ENCODE measurements at places on chromosomes 4 and X. TPM values are rescaled to one million over a fixed set of nuclear protein-coding genes. Genes with fewer than 3 reads are reported as not detected.

The NLGN4X gene
- not detected for total RNA-seq

The IGFBP7 gene
- not detected for total RNA-seq

The STOX2 gene
- not detected for total RNA-seq

The HMX1 gene
- total RNA-seq = not detected

The CT83 gene
- total RNA-seq = not detected

The NIPAL1 gene
- total RNA-seq = 3.3 TPM

The ZNF185 gene
- total RNA-seq = 2.0 TPM

The USP9X gene
- 76.1 TPM for total RNA-seq

- DNase-seq = no peak
Measured at GRCh38 chr4:48038666-48039065, 22.1 kb downstream of the NIPAL1 start.

GRCh38 chr4:23484689-23485088, 405.2 kb downstream of the PPARGC1A start:
- no peak for DNase-seq

DNA sequence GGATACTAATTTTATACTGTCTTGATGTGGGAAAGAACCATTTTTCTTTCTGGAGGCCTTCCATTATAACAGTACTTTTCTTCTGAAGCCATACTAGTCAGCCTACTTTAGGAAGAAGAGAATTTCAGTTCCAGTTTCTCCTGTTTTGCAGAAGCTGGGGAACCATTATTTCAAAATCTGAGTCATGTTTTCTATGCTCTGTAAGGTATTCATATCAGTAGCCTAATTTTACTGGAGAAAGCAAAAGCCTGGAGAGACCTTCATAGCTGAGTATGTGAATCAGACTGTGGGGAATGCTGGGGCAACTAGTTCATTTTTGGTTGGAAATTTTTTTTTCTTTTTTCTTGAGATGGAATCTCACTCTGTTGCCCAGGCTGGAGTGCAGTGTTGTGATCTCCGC, 22.4 kb downstream of the AFF1 start:
- no peak for DNase-seq

DNA sequence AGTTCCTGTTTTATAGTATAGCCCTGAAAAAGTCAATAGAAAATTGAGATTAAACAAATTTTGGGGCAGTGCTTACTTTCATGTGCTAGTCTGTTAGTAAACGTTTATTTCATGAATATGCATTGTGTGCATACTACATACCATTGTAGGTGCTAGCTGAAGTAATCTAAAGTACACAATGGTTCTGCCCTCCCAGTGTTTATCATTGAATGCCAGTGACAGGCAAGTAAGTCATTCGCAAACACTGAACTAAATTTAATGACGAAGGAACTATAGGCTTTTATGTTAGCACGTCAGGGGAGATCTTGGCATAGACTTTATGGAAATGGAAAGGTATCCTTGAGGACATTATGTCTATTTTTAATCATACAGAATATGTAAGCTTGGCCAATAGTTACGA, 426.9 kb upstream of the EPHA5 start:
- no peak for DNase-seq

DNA sequence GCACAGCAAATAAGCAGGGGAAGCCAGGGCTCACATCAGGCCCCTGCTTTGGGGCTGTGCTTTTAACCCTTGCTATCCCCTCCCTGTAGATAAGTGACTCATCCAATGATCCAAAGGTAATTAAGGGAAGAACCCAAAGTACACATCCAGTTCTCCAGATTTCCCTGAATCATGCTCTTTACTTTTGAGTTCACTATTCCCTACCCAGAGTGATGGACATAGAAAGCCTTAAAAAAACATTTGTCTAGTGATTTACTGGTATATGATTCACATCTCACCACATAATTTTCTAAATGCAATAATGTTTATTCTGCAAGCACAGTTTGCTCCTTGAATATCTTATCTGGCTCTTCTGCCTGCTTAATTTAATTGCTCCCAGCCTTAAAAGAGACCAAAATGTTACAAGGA, 136.2 kb downstream of the PPP3CA start:
- no peak for DNase-seq

- DNase-seq = no peak
Measured at GRCh38 chr4:7966281-7967062, 26.8 kb upstream of the AFAP1 start.

DNA sequence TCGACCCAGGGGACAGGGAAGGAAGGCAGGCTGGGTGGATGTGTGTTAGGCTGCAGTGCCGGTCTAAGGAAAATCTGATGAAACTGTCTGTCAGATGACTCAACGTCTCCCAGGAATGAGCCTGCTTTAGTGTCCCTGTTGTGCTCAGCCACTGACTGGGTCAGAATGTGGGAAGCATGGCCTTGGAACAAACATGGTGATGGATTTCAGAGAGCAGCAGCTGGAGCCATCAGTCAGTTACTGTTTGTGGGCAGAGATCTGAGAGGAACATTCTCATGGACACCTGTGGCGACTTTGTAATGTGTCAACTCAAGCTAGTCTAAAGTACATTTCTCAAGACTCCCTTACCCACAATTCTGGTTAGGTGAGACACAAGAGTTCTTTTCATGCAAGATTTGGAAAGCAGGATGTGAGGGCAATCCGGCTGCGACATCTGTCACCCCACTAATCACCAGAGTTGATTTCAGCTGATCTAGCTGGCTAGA, 63.2 kb downstream of the ANAPC10 start:
- DNase-seq = no peak

DNA sequence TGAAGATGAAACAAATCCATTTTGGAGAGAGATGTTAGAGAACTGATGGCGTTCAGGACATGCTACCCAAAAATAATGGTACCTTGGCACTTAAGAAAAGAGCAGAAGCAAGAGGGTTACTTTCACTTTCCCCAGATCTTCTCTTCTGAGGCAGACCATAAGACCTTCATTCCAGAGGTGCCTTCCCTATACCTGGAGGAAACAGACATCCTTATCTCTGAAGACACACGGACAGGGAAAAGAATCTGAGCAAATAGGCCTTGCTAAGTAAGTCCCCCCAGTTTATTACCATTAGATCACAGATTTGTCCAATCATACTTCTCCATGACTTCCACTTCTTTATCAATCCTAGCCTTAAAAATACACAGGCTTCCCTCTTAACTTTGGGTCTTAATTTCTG, 2.0 kb upstream of the FGF2 start:
- DNase-seq = no peak

- no peak for DNase-seq
Measured at GRCh38 chrX:19866626-19867410, 20.6 kb downstream of the SH3KBP1 start.

- DNase-seq = no peak
Measured at GRCh38 chrX:17415242-17415810, 40.3 kb downstream of the NHS start.

DNA sequence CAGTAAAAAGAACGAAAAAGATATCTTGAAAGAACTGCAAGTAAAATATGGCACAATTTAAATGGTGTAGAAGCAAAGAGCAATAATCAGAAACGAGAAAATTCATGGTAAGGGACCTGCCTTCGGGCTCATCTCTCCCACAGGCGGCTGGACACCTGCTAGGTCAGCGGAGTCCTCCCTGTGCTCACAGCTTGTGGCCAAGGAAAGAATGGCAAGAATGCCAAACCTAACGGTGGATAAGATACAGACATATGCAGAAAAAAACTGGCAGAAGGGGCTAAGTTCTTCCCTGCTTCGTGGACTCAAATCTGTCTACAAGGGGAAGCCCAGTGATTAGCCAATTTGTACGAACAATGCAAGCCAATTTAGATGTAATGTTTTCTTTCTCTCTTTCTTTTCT, 152.1 kb upstream of the VCX start:
- DNase-seq = no peak

DNA sequence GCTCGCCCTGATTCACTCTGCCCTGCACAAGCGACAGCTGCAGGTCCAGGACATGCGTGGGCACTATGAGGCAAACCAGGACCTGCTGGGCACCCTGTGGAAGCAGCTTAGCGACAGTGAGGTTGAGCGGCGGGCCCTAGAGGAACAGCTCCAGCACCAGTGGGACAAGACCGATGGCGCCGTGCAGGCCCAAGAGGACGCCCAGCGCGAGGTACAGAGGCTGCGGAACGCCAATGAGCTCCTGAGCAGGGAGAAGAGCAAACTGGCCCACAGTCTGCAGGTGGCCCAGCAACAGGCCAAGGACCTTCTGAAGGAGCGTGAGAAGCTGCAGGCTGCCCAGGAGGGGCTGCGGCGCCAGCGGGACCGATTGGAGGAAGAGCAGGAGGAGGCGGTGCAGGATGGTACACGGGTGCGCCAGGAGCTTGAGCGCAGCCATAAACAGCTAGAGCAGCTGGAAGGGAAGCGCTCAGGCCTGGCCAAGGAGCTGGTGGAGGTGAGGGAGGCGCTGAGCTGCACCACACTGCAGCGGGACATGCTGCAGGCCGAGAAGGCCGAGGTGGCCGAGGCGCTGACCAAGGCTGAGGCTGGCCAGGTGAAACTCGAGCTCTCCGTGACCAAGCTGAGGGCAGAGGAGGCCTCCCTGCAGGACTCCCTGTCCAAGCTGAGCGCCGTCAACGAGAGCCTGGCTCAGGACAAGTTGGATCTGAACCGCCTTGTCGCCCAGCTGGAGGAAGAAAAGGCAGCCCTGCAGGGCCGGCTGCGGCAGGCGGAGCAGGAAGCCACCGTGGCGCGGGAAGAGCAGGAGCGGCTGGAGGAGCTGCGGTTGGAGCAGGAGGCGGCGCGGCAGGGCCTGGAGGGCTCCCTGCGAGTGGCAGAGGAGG, 12.8 kb downstream of the SMIM10L2A start:
- DNase-seq = no peak

DNA sequence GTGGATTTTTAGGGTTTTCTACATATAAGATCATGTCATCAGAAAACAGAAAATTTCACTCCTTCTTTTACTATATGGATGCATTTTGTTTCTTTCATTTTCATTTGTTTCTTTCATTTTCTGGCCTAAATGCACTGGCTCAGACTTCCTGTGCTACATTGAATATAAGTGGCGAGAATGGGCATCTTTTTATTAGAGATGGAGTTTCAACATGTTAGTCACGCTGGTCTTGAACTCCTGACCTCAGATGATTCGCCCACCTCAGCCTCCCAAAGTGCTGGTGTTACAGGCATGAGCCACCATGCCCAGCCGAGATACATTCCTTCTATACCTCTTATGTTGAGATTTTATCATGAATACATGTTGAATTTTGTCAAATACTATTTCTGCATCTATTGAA, 61.8 kb downstream of the BRWD3 start:
- DNase-seq = no peak

DNA sequence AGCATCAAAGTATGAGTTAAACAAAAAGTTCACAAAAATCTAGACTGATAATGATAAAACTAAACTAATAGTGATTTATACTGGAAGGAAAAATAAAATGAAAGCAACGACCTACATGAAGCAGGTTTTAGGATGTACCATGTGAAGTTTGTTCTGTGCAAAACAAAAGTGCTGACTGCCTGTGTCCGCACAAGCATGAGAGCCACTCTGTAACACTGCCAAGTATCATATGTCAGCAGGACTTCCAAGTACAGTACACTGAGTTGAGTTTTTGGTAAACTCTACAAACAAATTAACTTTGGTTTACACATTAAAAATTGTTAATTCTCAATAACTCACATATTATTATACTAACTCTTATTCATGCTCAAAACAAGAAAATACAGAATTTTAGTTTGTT, 459.0 kb downstream of the PDGFC start:
- DNase-seq = no peak

- DNase-seq = no peak
Measured at GRCh38 chrX:18961686-18962085, 22.2 kb downstream of the PHKA2 start.

GRCh38 chr4:44425614-44426208, 22.9 kb downstream of the KCTD8 start:
- DNase-seq = no peak

GRCh38 chrX:77502951-77503525, 55.8 kb downstream of the FGF16 start:
- DNase-seq = no peak

DNA sequence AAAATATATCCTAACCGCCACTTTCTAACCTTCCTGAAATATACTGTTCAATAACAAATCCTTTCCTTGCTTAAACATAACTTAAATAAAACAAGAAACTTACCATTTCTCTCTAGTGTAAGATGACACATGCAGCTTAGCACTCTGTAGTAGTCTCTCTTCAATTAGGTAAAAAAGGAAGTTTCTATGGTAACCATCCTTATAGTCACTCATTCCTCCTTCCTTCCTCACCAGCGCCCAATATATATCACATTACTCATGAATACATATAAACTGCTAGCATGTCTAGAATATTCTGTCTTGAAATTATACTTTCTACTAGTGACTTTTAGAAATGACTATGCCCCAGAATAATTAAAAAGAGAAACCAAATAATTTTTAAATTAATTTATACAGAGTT, 112.2 kb downstream of the SNCA start:
- no peak for DNase-seq

DNA sequence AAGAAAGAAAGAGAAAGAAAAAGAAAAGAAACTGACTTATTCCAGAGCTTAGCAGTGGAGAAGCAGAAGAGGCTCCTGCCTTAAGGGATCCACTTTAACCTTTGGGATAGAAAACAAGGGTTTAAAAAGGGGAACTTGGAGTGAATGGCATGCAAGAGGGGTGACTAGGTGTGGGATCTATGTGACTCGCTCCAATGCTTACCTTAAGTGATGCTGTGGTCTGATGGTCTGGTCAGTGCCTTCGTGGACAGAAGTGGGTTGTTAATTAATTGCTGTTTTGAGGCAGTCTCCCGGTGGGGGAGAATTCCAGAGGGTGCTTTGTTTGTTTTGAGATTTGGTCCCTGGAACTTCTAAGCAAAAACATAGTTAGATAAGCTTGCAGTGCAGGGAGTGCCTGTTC, 21.1 kb upstream of the RHOXF1 start:
- DNase-seq = no peak

GRCh38 chrX:125096469-125096868, 223.2 kb upstream of the TEX13C start:
- no peak for DNase-seq

GRCh38 chr4:186107947-186108346, 3.4 kb downstream of the FAM149A start:
- DNase-seq = no peak

GRCh38 chrX:18377796-18378195, 23.3 kb upstream of the SCML2 start:
- peak; percentile 24 for DNase-seq

DNA sequence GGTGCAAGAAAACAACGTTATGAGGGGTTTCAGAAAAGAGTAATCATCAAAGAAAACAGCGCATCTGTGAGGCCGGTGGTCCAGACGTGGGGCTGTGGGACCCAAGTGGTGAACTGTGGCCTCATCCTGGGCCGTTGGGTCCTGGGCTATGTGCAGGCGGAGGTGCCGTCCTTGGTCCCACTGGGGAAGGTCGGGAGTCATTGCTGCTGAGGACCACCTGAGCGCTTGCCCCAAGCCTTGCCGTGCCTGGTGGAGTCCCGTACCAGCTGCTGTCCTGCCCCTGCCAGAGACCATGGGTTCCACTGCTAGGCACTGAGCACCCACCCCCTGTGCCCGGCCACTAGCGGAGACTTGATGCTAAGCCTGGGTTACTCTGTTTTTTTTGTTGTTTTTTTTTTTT, 25.5 kb upstream of the UVSSA start:
- DNase-seq = no peak

- no peak for DNase-seq
Measured at GRCh38 chr4:15139599-15139998, 137.3 kb downstream of the CPEB2 start.

- DNase-seq = no peak
Measured at GRCh38 chrX:137749246-137749645, 183.3 kb downstream of the ZIC3 start.

All from CD4-positive, alpha-beta memory T cell (primary cell).